AG04449 (cell line): ENCODE measurements at places on chromosomes 3 and 15.

DNA sequence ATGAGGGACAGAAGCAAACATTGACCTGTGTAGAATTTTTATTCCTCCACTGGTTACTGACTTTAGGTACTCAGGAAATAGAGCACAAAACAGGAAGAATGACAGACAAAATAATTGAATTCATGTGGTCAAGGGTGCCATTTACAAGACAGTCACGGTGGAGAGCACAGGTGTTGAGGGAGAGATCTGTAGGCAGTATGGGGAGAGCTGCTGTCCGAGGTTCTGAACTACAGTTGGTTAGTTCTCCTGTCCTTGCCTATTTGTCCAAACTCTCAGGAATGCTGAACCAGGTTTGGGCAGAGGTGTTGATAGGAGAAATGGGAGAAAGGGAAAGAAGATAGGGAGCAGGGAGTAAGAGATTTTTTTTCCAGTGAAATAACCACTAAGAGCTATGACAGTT is 178.5 kb upstream of the ZBTB20 start:
- DNase-seq, result no peak

DNA sequence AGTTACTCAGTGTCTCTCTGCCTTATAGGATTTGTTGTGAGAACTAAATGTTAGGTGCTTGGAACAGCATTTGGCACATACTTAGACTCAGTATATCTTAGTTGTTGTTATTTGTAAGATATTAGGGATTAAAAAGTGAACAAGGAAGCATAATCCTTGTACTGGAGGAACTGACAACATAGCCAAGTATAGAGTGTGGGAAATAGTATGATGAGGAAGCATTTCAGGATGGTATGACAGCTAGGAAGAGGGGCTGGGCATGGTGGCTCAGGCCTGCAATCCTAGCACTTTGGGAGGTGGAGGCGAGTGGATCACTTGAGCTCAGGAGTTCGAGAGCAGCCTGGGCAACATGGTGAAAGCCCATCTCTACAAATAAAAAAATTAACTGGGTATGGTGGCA is 16.6 kb upstream of the GCNT3 start:
- no peak for DNase-seq

DNA sequence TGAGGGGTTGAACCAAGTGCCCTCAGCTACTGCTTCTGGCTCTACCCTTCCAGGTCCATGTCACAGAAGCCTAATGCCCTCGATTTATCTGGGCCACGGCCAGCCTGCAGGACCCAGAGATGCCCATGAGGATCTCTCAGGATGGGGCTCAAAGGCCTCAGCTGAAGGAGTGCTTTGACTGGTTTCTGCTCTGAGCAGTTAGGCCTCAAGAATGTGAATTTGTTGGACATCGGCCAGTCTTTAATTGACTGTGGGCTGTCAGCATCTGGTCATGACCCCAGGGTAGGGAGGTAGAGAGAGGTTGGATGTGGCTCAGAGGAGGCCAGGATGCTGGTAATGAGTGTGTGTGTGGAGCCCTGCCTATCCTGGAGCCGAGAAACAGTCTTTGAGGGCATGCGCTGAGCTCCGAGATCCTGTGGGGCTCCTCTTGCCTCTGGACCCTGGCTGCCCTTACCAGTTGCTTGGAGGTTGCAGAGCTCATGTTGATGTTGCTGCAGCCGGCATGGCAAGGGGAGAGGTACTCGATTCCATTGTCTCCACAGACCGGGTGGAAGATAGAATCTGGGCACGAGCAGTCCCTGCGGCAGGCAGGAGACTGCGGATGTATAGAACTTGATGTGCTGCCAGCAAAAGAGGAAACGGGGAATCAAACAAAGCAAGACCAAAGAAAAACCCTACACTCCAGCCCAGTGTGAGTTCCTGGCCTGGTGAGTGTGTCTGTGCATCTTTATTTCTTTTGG is 49.1 kb upstream of the RAB6B start:
- DNase-seq, result no peak

DNA sequence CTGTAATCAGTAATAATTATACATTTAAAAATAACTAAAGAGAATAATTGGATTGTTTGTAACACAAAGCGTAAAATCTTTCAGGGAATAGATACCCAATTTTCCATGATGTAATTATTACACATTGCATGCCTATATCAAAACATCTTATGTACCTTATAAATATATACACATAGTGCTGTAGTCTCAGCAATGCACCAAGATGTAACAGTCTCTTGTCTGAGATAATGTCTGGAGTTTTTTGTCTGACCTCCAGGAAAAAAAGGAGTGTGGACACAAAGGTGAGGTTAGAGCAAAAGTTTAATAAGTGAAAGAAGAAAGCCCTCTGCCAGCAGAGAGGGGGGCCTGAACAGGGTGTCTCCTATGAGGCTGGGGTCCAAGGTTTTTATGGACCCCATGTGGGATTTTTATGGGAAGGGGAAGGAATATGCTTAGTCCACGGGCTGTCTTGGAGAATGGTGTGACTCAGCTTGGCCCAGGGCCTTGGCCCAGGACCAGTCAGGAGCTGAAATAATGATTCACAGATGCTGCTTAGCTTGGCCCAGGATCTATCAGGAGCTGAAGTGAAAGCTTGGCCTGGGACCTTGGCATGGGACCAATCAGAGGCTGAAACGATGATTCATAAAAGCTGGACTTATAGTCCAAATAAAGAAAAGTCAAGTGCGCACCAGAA is 545.0 kb downstream of the ZPLD1 start:
- peak; percentile 44 for DNase-seq

DNA sequence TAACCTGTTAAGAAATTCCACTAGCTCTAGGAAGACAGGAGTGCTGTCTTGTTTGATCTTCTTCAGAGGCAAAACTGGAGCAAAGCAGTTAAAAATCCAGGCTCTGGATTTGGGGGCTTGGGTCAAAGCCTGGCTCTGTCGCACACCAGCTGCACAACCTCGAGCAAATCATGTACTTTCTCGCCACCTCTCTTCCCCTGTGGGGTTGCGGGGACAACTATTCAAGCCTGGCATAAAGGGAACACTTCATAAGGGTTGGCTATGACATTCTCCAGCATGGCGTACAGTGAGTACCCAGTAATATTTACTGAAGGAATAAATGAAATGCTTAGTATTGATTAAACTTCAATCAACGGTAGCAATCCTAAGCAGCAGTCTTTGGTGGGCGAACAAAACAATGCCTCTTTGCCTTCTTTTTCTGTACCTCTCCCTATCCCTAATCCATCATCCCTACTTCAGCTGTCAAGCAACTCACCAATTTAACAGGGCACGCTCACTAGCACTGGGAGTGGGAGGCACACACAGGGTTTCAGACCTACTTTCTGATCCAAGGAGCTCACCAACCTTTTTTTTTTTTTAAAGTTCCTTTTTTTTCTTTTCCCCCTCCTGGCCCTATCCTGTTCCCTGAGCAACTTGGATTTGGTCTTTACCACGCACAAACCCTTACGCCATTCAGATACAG is 33.0 kb downstream of the GNB5 start:
- DNase-seq, result no peak

DNA sequence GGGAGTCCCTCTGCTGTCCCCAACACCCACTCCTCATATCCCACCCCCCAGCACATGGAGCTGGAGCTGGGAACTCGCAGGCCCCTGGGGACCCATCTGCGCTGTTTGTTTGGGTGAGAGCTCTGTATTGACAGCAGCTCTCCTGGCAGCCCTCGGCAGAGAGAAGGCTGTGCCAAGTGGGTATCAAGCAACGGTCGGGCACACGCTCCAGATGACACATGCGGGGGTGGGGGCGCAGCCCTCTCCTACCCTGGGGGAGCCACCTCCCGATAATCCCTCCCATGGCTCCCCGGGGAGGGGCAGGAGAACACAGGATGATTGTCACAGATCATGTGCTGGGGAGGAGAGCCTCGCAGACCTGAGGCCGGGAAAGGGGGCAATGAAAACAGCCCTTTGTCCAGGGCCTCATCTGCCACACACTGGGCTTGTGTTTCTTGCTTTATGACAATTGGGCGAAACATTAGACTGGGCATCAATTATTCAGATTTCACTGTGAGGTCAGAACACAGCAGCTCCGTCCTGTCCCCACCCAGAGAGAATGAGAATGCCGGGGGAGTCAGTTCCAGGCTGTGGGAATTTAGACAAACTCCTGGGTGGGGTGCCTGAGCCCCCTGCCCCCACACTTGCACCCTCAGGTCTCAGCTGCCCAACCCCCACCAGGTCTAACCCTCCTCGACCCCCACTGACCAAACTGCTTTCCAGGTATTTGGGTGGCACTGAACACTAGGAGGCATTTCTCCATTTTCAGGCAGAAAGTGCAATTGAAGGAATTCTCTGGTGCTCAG is 46.4 kb upstream of the KLF13 start:
- no peak for DNase-seq

GRCh38 chr3:173199568-173199967 is 58.5 kb upstream of the SPATA16 start:
- DNase-seq, result no peak

DNA sequence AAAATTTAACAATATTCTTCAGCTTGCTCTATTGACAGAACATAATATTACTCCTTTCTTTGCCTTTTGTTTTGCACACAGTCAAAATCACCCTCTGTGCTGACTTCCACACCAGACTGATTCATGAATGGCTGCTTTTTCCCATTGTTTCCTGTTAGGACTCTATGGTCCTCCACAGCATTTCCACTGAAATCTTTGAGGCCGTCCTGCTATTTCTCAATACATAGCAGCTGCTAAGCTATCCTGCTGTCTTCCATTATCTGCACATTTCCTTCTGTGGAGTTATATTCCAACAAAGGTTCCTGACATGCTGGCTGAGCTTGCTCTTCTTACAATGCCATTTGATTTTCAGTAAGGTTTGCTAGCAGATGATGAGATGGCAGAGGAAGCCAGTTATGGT is 153.3 kb downstream of the EPHA3 start:
- DNase-seq, result no peak

DNA sequence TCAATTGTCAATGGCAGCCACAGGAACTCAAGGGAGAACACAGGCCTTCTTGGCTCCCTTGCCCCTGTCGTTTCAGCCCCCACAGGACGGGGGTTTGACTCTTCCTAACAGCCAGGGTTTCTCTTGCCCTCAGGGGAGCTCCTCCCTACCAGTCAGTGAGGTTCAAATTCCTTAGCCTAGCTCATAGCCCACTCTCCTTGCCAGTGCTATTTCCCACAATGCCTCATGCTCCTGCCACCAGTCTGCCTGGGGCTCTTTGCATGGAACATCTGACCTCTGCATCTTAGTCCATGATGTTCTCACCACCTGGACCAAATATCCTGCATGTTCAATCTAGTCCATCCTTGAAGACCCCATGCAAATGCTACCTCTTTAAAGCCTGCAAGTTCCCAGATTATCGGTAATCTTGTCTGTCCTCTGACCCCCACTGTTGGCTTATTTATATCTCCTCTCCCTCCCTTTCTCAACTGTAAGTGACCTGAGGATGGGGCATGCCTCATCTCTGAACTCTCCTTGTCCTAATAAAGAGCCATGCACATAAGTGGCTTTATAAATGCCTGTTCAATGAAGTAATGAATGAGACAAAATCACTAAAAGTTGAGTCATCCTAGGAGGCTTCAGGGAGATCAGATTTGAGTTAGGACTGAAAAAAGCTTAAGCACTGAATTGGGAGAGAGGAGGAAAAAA is 78.0 kb downstream of the MYO1E start:
- DNase-seq, result peak; percentile 92

- DNase-seq, result no peak
These were observed 24.0 kb downstream of the RMDN3 start for GRCh38 chr15:40731034-40731433.

DNA sequence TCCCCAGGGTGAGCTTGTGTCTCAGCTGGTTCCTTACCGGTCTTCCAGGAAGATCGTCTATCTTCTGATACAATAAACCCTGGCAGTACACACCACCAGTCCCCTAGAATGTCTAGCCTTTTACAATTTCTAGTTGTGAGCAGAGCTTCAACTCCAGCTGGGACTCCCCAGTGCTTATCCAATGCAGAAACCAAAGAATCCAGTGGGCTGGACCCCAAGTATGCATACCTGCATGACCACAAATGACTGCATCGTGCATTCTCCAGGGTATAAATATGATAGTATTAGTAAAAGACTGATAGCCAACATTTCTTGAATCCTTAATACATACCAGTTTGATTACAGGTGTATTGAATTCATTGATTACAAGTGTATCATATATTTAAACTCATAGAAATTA is 176.0 kb downstream of the SATB1 start:
- DNase-seq, result no peak

DNA sequence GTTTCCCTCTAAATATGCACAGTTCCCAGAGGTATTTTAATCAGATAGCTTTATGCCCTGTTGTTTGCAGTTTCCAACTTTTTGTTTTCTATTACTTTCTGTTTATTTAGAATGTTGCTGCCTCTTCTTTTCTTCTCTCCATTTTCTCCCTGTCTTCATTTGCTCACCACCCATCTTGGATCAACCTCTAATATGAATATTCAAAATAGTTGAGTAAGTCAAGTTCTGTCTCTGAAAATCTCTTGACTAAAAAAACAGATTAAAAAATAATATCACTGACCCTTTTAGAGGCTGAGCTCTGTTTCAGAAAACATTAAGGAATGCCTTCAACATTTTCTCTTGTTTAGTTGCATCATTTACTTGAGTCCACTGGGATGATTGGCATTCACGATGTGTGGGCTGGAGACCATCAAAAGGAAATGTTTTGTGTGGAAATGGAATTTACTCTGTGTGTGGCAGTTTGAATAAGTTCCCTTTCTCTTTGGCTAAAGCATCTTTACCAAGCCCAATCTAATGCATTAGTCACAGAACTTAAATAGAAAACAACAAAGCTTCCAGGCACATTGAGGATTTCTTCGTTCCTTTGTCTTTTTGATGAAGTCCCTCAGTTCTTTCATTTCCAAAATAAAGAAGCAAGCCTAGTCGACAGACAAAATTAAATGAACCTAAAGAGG is 633.9 kb upstream of the TGFBR2 start:
- DNase-seq, result peak; percentile 80

GRCh38 chr3:157290766-157291165 is 130.8 kb upstream of the CCNL1 start:
- DNase-seq, result peak; percentile 33

DNA sequence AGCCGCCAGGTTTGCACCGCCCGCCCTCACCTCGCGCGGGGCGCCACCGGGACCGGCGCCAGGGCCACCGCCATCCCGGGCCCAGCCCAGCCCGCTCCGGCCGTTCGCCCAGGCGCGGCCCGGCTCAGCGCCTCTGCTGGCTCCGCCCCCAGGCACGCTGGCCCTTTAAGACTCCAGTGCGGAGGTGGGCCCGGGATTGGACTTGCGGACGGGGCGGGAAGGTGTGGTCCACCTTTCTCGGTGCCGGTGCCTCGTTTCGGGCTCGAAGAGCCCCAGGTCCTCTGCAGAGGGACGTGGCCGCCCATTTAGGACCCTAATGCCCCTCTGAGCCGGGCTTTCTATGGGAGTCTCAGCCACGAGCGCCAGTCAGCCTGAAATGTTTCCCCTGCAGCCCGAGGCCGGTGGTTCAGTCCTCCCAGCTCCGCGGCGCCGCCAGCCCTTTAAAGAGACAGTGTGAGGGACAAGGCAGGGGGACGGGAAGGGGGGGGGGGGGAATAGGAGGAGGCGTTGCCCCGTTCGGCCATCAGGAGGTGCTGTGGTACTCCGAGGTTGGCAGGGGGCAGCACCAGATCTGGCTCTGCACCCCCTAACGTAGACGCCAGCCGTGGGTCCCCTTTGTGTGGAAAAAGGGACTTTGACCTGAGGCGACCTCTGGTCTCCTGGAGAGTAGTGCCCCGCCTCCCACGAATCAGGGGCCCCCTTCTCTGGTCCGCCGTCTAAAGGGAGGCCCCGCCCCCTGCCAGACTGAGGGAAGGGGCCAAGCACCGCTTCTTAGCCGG is 1.0 kb downstream of the HYAL2 start:
- no peak for DNase-seq
